Ascending aorta (tissue), 2 donors: ENCODE measurements at places on chromosomes 7 and 10. TPM values are rescaled to one million over a fixed set of nuclear protein-coding genes. Genes with fewer than 3 reads are reported as not detected.

Gene PIP
- total RNA-seq = not detected

GRCh38 chr10:70528741-70529362 is 50.3 kb downstream of the PALD1 start:
- no peak for DNase-seq

Gene GHRHR
- not detected for total RNA-seq

DNA sequence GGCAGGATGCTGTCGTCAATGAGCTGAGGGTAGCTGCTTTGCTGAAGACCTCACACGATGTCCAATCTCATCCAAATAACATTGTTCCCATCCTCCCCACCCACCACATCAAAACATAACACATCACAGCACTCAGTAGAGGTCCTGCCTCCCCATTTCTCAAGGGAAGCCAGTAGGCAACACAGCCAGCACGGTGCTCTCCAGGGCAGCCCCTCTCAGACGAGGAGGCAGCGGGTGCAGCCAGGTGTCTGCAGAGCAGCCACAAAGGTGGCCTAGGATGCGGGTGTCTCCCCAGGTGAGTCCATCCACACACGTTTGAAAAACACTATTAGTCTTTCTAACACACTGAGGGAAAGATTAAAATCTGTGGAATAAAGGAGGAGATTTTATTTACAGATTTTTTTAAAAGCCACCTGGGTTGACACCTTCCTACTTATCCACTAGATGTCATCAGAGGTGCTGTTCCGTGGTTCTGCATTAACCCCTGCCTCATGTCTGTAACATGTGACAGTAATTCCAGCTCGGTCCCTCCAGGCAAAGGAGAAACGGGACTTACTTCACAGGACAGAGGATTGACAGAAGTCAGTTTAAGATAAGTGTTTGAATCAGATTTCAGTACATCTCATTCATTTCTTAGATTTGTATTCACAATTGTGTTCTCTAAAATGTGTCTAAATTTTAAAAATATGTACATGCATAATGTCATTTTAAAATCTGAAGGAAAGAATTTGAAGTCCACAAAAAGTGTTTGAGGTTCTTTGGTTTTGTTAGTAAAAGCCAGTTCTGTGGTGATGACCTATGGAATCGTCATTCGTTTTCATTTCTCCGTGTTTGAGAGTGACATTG is 68.0 kb downstream of the LANCL2 start:
- no peak for DNase-seq

GRCh38 chr7:80464211-80464610 is 47.7 kb downstream of the GNAT3 start:
- DNase-seq = no peak

GRCh38 chr10:121662945-121663917 is 65.0 kb upstream of the FGFR2 start:
- DNase-seq = no peak

GRCh38 chr10:18229826-18230225 is 89.6 kb downstream of the CACNB2 start:
- DNase-seq = no peak

- no peak for DNase-seq
These were observed 233.4 kb upstream of the FZD1 start for GRCh38 chr7:91030680-91031380.

- no peak for DNase-seq
These were observed 96.8 kb downstream of the TMEM26 start for GRCh38 chr10:61356354-61356753.

DNA sequence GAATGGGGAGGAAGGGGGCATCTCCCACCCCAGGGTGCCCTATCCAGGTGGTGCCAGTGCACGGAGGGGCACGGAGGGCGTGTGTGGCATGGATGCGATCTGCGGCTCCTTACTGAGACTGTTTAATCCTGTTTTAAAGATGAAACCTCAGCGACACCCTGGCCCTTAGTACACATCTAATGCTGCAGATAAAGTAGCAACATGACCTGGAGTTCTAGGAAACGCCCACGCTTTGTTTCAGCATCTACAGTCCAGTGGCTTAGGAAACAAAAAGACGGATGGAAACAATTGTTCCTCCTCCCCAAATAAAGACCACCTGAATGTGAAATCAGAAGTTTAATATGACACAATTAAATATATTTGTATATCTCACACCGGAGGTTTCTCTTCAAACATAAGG is 201.9 kb downstream of the DNAJB6 start:
- DNase-seq = no peak

DNA sequence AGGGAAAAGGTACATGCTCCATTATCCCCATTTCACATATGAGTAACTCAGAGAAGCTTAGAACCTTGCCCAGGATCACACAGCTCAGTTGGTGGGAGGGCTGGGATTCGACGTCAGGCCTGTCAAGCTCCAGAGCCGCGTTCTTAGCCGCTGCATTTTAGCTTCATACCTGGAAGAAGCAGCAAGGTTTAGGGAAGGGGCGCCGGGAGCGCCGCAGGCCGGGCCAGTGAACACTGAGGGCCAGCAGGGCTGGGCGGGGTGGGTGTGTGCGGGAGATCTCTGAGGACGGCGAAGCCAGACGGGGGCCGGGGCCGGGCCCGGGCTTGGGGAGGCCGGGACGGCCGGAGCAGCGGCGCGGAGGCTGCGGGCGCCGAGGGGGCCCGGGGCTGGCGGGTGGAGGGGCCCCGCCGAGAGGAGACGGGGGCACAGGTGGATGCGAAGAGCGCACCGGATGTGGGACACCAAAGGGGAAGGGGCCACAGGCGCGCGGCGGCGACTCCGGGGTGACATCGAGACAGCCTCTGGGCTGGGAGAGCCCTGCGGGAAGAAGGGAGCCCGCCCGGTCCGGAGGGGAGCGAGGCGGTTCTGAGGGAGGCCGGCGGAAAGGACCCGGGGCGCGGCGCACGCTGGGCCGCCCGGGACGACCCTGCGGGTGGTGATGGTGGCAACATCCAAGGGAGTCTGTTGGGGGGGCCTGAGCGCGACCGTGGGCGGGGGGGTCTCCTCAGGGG is 498 bp downstream of the NDST2 start:
- no peak for DNase-seq

Gene CPN1
- not detected for total RNA-seq

Gene CDC123
- 33.2 TPM for total RNA-seq

DNA sequence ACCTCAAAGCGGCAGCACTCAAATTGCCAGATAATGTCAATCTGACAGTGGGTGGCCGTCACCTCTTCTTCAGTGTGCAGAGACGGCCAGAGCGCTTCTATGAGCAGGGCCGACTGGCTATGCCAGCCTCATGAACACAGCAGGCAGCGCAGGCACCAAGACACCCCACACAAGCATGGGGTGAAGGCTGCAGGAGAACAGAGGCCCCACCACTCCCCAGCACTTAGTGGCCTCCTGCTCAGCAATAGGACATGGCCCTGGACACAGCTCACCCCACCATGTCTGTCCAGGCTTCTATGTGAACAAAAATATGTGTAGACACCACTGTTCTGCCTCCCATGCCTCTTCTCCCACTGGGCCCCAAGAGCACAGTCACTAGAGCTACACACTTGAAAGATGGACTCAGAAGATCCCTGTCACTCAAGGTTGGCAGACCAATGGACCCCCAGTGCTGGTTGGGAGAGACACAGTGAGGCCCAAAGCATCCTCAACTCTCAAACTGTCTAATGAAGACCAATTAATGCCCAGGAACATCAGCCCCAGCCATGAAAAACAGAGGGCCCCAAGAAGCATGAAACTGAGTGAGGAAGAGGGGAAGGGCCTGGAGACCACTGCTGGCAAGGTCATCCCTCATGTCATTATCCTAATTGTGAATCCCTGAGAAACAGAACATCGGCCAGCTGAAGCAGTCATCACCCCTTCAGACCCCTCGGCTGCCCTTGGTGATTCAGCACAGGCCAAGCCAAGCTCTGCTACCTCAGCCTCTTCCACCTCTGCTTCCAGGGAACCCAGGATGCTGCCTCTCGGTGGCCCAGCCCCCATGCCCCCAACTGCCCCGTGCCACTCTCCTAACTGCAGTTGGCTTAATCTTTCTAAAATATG is 77.7 kb downstream of the GRID1 start:
- no peak for DNase-seq

Gene CALML5
- total RNA-seq = not detected

DNA sequence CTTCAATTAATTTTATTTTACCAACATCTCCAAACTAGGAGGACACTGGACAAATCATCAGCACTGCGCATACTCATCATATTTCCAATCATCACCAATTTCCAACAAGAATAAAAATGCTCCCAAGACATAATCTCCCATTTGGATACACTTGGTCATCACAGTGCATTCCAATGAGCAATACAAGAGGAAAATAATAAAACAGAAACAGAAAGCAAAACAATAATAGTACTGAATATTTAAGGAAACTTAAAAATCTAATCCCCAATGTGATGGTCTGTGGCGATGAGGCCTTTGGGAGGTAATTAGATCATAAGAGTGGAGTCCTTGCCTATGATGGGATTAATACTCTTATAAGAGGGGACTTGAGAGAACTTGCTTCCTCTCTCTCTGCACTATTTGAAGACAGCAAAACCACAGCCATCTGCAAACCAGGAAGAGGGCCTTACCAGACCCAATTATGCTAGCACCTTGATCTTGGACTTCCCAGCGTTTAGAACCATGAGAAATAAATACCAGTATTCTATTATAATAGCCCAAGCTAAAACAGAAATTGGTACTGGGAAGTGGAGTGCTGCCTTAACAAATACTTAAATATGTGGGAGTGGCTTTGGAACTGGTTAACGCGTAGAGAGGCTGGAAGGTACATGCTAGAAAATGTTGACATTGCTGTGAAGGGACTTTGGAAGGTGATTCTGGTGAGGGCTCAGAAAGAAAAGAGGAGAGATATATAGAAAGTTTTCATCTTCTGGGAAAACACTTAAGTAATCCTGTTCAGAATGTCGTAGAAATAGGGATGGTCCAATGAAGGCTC is 91.5 kb downstream of the JAZF1 start:
- no peak for DNase-seq

Gene AKR1D1
- not detected for total RNA-seq

DNA sequence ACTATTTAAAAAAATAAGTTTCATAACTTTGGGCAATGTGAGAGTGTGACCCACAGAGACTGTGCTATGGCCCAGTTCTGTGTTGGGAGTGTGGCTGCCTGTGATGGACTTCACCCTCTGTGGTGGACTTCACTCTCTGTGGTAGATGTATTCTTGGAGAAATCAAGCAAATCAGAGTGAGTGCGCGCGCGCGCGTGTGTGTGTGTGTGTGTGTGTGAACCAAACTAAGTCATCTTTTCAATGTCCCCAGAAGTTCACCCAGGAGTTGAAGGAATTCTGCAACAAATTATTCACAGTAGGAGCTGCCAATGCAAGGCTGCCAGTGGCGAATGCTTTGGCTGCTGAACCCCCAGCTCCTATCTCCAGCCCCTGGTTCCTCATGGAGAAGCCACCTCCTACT is 184.5 kb downstream of the ADAM12 start:
- peak; percentile 77 for DNase-seq

Gene TAS2R4
- total RNA-seq = not detected

Gene CH25H
- 1.7 TPM for total RNA-seq

DNA sequence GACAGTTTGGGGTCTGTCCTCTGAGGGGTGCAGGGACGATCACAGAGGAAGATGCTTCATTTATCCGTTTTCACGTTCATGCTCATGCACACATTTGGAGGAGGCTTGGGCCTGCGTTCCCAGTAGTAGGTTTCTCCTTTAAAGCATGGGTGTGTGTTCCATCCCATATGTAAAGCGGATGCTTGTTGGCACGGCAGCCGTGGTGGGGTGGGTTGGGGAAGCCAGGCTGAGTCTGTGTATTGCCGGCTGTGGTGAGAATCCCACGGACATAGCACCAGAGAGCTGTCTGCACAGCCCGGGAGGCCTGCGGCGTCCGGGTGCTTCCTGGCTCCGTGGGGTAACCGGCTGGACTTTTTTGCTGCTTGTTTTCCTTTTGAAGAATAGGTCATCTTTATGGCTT is 440 bp downstream of the JAKMIP3 start:
- no peak for DNase-seq

Gene MSMB
- not detected for total RNA-seq

GRCh38 chr7:114819616-114820362 is 102.1 kb upstream of the MDFIC start:
- no peak for DNase-seq

DNA sequence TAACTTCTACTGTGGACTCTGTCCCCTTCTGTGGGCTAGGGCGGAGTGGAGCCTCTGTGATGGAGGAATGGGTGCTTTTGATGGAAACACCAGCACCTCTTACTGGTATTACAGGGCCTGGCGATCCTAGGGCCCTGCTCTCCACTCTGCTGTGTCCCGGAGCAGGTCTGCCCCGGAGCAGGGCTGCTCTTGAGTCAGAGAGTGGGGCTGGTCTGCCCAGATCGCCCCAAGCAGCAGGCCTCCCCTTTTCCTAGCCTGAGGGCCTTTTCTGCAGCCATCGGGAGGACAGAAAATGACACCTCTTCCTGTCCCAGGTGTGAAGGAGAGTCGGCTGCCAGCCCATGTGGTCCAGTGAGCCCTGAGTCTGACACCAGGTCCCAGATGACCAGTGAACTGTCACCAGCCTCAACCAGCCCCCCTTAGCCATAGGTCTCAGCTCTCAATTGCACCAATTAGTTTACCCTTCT is 1.4 kb downstream of the ZNF282 start:
- DNase-seq = no peak

DNA sequence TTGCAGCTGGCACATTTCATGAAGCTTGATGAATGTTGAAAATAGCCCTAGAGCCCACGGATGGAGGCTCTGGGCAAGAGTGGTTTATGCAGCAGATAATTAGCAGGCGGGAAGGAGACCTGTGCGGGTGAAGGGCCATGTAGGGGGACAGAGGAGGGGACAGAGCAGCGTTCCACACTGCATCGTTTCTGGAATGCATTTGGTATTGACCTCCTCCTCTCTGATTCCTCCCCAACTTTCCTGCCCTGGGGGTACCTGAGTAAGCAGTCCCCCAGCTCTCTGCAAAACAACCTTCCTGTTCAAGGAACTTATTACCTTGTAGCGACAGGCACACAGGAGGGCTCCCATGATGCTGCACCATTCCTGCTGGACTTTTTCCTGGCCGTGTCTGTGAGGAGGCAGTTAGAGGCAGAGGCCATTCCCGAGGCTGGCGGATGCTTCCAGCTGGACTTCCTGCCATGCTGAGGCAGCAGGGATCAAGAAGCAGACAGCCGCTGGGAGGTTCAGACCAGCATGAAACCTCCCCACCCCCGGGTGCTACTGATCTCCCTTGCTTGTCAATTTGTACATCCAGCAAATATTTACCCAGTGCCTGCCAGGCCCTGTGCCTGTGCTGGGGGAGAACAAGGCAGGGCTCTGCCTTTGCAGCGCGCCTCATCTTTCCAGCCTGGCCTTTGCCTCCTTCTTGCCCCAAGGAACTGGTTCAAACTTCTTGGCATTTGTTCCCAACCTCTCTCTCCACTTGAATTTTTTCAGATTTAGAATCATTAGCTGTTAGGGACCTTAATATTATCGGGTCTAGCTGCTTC is 28.7 kb downstream of the SLC29A3 start:
- no peak for DNase-seq
